Right renal pelvis (tissue), 4 donors: ENCODE measurements at places on chromosomes 4 and X.

GRCh38 chr4:36884151-36884550 lies 360.4 kb upstream of the NWD2 start:
- DNase-seq, result no peak

GRCh38 chr4:71752383-71753042 lies 31.4 kb downstream of the GC start:
- DNase-seq, result no peak

DNA sequence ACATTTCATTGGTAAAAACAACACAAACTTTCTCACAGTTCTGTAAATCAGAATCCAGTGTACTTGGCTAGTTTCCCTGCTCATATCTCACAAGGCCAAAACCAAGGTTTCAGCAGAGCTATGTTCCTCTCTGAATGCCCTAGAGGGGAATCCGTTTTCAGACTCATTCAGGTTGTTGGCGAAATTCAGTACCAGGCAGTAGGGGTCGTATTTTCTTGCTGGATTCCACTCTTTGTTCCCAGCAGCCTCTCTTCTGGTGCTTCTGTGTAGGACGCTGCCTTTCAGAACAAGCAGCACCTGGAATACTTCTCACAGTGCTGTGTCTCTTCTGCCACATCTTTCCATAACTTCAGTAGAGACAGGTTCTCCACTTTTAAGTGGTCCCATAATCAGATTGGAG lies 351.9 kb downstream of the PCDH18 start:
- no peak for DNase-seq

DNA sequence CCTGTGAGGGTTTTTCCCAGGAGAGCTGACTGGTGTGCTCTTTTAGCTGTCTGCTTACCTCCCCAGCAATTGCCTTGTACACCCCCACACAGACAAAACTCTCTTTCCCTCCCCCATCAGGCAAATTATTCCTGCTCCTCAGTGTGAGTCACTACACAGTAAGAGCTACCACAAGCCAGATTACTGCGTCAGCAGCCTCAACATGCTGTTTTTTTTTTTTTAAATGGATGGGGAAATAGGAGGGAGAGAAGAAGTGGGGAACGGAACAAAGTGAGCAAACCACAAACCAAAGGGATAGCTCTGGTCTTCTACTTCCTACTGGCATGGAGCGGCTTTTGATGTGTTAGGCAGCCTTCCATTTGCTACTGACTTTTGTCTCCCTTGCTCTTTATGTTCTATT lies 107.5 kb upstream of the ACSL4 start:
- no peak for DNase-seq

GRCh38 chr4:150037251-150037856 lies 40.9 kb upstream of the DCLK2 start:
- no peak for DNase-seq

GRCh38 chr4:10584042-10584441 lies 100.5 kb downstream of the CLNK start:
- DNase-seq, result no peak

DNA sequence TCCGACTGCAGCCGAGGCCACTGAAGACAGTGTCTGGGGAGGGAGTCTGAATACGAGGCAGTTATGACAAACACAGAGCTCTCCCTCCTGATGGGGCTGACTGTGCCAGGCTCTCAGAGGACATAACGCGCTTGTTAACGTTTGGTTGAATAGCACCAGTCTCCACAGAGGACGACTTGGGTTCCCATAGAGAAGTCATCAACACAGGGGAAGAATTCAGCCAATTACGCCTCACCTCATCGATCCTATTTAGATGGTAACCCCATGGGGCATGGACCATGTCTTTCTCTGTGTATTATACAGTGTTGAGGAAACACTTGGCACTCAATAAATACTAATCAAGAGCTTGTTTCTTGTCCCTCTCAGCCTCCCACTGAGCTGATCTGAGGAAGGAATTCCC lies 642.6 kb upstream of the LCORL start:
- DNase-seq, result no peak

- DNase-seq, result no peak
Measured at GRCh38 chr4:24668956-24669355, 84.6 kb upstream of the DHX15 start.

- DNase-seq, result no peak
Measured at GRCh38 chrX:124224528-124224927, 107.9 kb upstream of the TEX13D start.

GRCh38 chr4:26576231-26576739 lies 7.6 kb upstream of the TBC1D19 start:
- peak; percentile 28 for DNase-seq

GRCh38 chrX:113950081-113950678 lies 633.7 kb upstream of the HTR2C start:
- DNase-seq, result no peak

DNA sequence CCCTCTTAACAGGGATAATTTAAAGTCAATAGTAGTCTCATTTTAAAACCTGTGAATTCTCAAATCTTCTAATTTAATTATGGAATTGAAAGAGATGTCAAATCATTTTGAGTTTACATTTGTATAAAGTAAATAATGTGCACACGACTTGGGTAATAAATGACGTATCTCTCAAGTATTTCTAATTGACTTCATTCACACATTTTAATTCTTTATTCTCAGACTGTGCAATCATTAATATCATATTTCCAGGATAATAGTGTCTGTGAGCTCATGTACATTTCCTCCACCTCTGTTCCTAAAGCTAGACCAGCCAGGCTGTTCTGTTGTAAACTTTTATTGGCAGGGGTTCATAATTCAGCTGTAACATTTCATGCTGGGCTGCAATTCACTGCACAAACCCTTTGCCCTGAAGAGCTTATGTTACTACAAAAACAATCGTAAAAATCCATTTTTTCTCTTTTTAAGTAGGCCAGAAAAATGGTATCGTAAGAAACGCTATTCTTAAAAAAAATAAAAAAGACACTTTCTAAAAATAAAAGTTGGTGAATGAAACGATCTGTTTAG lies 1103.1 kb upstream of the TENM3 start:
- no peak for DNase-seq

DNA sequence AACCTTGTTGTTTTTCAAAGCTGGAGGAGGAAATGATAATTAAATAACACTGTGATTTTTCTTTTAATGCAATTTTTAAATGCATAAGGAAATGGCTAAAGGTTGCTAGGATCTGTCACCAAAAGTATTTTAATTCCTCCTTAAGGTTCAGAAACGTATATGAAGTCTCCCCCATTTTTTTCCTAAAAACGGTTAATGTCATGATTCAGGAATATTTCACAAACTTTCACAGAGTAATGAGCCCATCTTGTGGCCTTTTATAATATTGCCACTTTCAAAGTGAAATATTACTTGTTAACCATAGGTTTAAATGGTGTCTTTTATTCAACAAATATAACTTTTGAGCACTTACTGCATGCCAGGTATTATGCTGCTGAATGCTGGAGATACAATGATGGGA lies 99.5 kb upstream of the USP38 start:
- DNase-seq, result no peak

- DNase-seq, result no peak
Measured at GRCh38 chrX:29229802-29230201, 642.6 kb downstream of the IL1RAPL1 start.

- no peak for DNase-seq
Measured at GRCh38 chr4:77193511-77194102, 36.6 kb downstream of the CCNG2 start.

DNA sequence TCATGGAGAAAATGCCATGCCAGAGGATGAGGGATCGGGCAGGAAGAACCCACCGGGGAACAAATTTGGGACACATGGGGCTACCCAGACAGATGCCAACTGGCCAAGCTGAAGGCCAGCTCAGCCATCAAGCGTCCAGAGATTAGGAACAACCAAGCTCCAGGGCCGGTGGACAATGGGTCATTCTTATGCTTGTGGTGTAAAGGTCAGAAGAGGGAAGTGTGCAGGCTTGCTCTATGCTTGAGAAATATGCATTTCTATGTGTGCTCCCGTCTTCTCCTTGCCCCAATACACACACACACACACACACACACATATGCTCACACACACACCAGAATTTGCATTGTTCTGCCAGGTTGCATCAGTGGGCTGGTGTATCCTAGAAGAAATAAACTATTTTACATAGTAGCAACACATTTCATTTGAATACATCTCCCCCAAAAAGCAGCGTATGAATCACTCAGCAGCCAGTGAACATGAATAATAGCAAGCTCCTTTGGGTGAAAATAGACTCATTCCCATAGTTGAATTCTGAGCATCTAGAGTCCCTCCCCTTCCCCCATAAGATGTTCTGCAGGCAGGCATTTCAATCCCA lies 201.9 kb upstream of the PPARGC1A start:
- DNase-seq, result no peak

- DNase-seq, result no peak
Measured at GRCh38 chr4:41693629-41694028, 54.9 kb downstream of the PHOX2B start.

DNA sequence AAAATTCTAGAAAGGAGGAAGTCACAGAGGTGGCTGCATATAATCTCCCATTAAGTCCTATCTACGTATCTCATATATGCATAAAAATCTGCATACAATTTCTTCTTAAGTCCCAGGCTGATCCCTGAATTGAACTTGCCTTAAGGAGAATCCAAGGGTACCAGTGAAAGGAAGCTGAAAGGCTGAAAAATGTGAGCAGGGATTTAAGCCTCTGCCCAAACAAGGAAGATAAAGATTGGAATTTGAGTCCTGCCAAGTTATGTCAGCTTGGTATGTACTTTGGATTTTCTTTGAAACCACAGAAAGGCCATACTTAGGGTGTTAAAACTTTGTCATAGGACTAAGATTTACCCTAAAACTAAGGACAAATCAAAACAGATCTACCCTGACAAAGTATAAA lies 26.5 kb upstream of the GEMIN8 start:
- no peak for DNase-seq

DNA sequence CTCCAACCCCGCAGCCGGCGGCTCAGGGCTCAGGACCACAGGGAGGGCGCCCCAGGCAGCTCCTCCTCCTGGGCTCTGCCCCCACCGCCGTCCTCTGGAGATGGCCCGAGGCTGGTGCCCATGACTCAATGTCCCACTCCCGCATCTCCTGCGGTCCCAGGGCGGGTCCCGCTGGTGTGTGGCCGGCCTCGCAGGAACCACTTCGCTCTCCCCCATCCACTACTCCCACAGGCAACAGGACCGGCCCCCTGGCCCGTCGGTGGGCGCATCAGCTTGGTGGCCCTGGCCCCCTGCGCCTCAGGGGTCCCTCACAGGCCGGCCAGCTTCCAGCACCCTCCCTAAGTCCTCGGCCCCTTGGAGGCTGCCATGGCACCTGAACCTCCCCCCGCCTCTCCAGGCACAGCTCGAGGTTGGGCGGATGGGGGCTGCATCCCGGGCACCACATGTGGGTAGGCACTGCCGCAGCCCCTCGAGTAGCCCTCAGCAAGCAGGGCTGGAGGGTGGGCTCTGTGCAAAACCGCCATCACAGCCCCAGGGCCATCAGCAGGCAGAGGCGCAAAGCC lies 22.8 kb upstream of the SPON2 start:
- DNase-seq, result no peak

DNA sequence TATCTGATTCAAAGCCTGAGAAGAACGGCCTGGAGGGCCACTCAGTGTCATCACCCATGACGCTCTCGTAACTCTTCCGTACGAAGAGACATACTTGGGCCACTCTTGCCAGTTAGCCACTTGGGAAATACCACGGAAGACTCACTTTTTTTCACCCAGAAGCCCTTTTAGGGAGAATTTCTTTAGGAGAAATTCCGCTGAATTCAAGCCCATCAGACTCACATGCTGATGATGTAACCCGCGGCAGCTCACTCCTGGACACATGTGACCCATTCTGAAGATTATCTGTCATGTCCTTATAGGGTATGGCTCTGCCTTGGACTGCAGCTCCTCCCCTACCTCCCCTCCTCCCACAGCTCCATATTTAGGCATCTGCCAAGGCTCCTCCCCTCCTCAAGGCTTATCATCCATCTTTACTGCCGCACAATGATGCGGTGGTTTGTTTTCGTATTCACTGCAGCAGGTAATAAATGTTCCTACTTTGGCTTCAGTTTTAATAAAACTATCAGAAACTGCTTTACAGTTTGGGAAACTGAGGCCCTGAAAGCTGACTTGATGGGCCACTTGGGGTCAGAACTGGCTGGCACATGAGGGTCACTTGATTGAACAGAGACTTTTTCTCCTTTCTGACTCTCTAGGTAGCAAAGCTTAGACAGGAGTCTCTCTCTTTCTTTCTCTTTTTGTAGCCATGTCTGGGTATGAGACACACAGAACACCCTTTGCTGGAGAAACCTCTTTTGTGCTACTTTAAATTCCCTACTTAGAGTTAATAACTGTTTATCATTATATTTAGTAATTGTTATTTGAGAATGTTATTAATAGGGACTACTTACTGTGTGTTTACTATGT lies 42.1 kb downstream of the RHOH start:
- no peak for DNase-seq

DNA sequence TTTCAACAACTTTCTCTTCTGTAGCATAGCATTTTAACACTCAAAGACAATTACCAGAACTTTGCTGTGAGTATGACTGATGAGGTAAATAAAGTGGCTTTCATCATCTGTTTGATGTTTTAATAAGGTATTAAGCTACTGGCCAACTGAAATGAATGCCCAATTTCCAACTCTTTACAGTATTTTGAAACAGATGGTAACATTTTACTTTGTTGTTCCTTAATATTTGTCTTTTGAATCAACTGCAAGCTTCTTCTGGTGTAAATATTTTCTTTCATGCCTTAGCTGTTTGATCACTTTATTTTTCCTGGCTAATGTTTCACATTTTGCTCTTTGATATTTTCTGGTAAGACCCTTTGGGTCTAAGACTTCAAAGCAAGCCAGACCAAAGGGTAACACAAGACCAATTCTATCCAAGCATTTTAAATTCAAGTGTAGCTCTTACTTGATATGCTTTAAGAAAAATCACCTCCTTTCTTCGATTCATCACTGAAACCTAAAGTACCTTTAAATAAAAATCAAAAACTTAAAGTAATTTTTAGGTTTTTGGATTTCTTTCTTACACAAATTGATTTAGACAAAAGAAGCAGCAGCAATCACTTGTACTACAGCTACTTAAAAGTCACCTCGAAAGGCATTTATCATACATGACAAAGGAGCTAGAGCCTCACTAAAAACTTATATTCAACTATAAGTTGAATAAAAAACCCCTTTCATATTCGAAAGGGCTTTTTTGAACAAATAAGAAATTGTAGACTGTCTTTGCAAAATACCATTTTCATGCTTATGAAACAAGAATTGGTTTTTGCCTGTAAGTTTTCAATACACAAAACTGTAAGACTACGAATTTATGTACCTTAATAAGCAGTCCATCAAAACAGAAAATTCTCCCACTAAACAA lies 57.6 kb downstream of the TBCK start:
- no peak for DNase-seq

DNA sequence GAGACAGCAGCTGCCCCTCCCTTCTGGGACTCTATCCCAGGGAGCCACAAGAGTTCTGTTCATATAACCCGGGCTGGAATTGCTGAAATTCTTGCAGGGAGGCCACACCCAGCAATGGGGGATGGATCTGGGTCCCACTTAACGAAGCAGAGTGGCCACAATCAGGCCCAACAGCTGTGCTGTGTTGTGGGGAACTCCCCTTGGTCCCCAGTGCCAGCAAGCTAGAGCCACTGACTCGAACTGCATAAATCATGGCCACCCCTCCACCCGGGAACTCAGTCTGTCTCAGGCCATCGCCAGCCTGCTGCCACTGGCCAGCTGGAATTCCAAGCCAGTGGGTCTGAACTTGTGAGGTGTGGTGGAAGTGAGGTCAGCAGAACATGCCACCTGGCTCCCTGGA lies 111.1 kb downstream of the KLF8 start:
- DNase-seq, result no peak
